Activated naive CD8-positive, alpha-beta T cell treated with anti-CD3 and anti-CD28 coated beads, Interleukin-2, amount 50 U/mL, for 16 hours (primary cell): ENCODE measurements at places on chromosomes 12 and 14.

DNA sequence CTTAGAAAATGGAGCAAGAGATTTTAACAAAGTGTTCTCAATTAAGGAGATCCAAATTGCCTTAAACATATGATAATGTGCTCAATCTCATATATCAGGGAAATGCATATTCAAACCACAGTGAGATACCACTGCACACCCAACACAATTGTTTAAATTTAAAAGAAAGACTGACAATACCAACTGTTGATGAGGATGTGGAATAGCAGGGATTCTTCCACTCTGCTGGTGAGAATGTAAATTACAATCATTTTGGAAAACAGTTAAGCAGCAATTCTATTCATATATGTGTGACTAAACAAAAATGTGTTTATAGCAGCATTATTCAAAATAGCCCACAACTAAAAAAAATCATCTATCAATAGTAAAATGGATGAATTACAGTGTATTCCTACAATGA is 144.2 kb downstream of the KICS2 start:
- no peak for DNase-seq

- no peak for DNase-seq
Observed at GRCh38 chr14:23300687-23301223, 1.9 kb downstream of the PPP1R3E start.

DNA sequence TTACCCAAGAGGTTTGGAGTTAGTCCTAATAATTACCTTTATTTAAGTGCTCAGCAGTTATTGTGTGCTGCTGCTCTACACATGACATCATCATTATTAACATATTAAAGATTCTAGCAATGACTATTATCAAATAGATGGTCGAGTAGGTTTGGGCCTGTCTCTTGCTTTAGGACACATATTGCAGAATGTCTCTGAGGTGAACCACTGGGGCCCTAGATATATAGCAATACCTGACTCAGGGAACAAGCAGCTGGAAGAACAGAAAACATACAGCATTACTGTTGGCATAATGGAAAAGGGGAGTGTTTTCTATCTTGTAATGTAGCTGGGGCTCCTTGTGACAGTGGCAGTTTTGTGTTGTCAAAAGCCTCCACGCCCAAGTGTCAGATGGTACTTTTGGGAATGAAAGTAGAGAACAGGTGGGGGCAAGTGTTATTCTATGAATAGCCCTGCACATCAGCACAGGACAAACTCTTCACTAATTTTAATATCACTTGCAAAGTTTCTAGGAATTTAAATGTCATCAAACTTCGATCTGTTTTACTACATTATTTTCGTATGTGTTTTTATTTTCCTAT is 54.6 kb downstream of the C12orf56 start:
- no peak for DNase-seq

- DNase-seq, result no peak
Observed at GRCh38 chr12:7091660-7092228, 501 bp downstream of the C1R start.

GRCh38 chr14:24176599-24176998 is 4.7 kb downstream of the REC8 start:
- DNase-seq, result no peak

- DNase-seq, result no peak
Observed at GRCh38 chr14:54572316-54572715, 5.4 kb downstream of the SAMD4A start.

- DNase-seq, result no peak
Observed at GRCh38 chr14:95529216-95529615, 5.6 kb upstream of the GLRX5 start.

DNA sequence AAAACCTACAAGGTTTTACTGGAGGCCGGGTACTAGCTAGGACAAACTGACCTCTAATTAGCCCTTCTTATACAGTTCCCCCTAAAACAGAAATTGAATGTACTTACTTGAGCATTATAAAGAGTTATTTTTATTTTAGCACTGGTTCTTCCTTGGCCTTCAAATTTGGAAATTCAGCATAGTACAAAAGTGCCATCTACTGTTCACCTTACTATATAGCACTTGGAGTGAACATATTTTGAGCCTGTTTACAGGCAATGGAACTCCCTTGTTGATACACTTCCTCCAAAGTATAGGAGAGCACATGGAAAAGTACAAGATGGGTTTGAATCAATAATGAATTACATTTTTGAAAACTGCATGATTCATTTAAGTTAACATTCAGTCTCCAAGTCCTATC is 3.9 kb upstream of the POC1B start:
- no peak for DNase-seq

- DNase-seq, result no peak
Observed at GRCh38 chr12:12912711-12913110, 21.3 kb downstream of the GPRC5A start.

- no peak for DNase-seq
Observed at GRCh38 chr12:121770813-121771625, 22.5 kb downstream of the RHOF start.

- DNase-seq, result no peak
Observed at GRCh38 chr12:50325890-50326391, 42.6 kb upstream of the LIMA1 start.

GRCh38 chr12:113424915-113425823 is 3.0 kb downstream of the SDSL start:
- peak; percentile 12 for DNase-seq

GRCh38 chr12:118870551-118870950 is 110.8 kb upstream of the SRRM4 start:
- DNase-seq, result no peak
